Colonic mucosa (tissue), 4 donors: ENCODE measurements at places on chromosomes 1 and 21. TPM values are rescaled to one million over a fixed set of nuclear protein-coding genes. Genes with fewer than 3 reads are reported as not detected.
A peak's percentile ranks its signal among the peaks of the same experiment; 100 is the strongest.

GRCh38 chr1:30409476-30410152 lies 313.8 kb downstream of the MATN1 start:
- H3K27me3 ChIP-seq: no peaks in the 10 kb centered on the region
- no peaks in the 10 kb centered on the region for H3K36me3 ChIP-seq
- H3K27ac ChIP-seq: no peak overlapping the region
- peak; percentile 6 for DNase-seq
- H3K4me1 ChIP-seq: no peaks in the 10 kb centered on the region

- H3K36me3 ChIP-seq: no peaks in the 10 kb centered on the region
- DNase-seq: no peak
- H3K27ac ChIP-seq: no peak overlapping the region
Measured at GRCh38 chr1:230627767-230628166, 14.5 kb upstream of the COG2 start.

DNA sequence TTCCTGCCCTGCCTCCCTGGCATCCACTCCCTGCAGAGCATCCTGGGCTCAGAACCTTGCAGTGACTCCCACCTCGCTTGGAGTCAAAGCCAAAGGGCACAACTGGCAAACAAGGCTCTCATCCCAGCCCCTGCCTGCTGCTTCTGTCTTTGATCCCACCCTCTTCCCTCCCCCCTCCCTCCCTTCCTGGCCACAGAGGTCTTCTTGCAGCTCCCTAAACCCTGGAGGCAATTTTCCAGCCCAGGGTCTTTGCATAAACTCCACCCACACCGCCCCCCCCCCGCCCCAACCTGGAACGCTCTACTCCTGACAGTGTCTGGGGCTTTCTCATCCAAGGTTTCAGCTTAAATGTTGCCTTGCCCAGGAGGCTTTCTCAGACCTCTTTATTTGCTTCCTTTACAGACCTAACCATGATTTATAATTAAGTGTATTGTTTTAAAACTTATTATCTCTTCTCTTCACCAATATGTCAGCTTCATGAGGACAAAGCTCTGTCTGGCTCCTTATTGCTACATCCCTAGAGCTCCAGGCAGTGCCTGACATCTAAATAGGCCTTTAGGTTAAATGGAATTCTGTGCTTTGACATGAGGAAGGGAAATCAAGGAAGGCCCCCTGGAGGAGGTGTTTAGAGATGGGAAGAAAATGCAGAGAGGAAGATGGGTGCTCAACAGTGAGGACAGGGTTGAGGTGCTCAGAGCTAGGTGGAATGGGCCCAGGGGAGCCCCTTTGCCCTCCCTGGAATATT lies 37.7 kb upstream of the PADI1 start:
- H3K4me1 ChIP-seq: no peaks in the 10 kb centered on the region
- no peak overlapping the region for H3K27ac ChIP-seq
- no peaks in the 10 kb centered on the region for H3K36me3 ChIP-seq
- DNase-seq: no peak
- no peak overlapping the region for H3K4me3 ChIP-seq

- H3K27ac ChIP-seq: no peak overlapping the region
- no peak overlapping the region for H3K4me3 ChIP-seq
- H3K27me3 ChIP-seq: no peaks in the 10 kb centered on the region
- no peak for DNase-seq
- H3K36me3 ChIP-seq: no peaks in the 10 kb centered on the region
- no peaks in the 10 kb centered on the region for H3K4me1 ChIP-seq
Measured at GRCh38 chr1:228194921-228195812, 12.7 kb upstream of the OBSCN start.

The SPRR2B gene
- not detected for total RNA-seq

The AIM2 gene
- total RNA-seq: not detected

The RIT1 gene
- 51.7 TPM for total RNA-seq

DNA sequence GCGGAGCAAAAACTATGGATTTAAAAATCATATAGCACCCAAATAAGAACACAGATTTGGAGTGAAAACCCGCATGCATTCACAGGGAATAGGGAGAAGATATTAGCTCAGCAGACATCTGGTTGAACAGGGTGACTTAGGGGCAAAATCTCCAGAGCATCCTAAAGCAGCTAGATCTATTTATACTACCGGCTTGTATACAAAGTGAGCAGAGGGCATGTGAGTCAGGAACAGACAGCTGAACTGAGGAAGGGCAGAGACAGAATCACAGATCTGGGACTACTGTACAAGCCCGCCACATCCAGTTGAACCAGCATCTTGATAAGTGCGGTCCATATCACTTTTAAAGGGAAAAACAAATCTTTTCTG lies 35.2 kb upstream of the EXOSC10 start:
- no peaks in the 10 kb centered on the region for H3K27me3 ChIP-seq
- no peak overlapping the region for H3K4me3 ChIP-seq
- no peaks in the 10 kb centered on the region for H3K4me1 ChIP-seq

DNA sequence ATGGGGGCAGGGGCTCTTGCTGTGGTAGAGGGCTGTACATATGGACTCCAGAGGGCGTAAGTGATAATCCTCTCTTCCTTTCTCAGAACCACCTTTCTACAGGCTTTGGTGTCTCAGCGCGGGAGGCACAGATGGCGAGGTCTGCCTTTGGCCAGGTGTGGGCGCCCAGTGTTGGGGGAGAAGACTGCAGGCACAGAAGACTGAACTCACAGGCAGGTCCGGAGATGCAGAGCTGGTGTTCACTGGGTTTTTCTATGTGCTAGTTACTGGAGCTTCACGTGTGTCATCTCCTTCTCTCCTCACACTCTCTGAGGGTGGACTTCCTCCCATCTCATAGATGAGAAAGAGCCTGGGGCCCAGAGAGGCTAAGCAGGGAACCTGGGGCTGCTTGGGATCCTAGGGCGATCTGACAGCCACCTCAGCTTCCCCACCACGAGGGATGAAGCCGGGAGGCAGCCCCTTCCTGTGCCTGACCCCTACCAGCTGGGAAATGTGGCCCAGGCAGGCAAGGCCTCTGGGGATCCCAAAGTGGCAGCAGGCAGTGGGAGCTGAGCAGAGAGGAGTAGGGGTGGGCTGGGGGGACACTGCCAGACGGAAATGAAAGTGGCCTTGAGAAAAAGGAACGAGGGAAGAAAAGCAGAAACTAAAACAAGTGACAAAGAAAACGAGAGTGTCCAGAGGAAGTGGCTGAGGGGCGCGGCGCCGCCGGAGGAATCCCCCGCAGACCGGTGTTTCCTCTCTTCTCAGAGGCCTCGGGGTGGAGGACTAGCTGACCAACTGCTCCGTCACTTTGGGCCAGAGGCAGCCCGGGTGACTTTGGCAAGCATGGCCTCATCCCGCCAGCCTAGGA lies 191.6 kb downstream of the HIVEP3 start:
- no peak overlapping the region for H3K27ac ChIP-seq
- DNase-seq: peak; percentile 38
- H3K27me3 ChIP-seq: no peaks in the 10 kb centered on the region
- no peaks in the 10 kb centered on the region for H3K36me3 ChIP-seq
- H3K4me1 ChIP-seq: no peaks in the 10 kb centered on the region

- H3K27ac ChIP-seq: no peak overlapping the region
- no peaks in the 10 kb centered on the region for H3K36me3 ChIP-seq
- H3K4me3 ChIP-seq: no peak overlapping the region
- no peaks in the 10 kb centered on the region for H3K27me3 ChIP-seq
Measured at GRCh38 chr21:42229676-42230075, 10.7 kb downstream of the ABCG1 start.

The TRABD2B gene
- total RNA-seq: 0.42 TPM

DNA sequence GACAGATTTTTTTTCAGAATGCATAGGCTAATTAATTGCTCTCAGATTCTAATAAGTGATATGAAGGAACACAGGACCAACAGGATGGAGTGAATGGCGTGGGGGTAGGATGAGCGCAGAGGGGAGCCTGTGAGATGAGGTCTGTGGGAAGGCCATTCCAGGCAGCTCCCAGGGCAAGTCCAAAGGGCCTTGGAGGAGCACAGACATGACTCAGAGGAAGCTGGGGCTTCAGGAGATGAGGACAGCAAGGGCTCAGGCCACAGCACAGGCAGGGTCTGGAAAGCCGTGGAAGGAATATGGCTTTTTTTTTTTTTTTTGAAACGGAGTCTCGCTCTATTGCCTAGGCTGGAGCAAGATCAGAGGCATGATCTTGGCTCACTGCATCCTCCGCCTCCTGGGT lies 35.1 kb downstream of the FMN2 start:
- H3K36me3 ChIP-seq: no peaks in the 10 kb centered on the region
- no peaks in the 10 kb centered on the region for H3K27me3 ChIP-seq
- no peaks in the 10 kb centered on the region for H3K4me1 ChIP-seq

The GIPC2 gene
- total RNA-seq: 26.7 TPM

- H3K27ac ChIP-seq: no peak overlapping the region
- H3K36me3 ChIP-seq: no peaks in the 10 kb centered on the region
- H3K4me1 ChIP-seq: no peaks in the 10 kb centered on the region
- DNase-seq: no peak
- no peaks in the 10 kb centered on the region for H3K27me3 ChIP-seq
- H3K4me3 ChIP-seq: no peak overlapping the region
Measured at GRCh38 chr1:29105822-29106221, 17.9 kb downstream of the TMEM200B start.

GRCh38 chr1:1894354-1895059 lies 3.6 kb upstream of the GNB1 start:
- peaks cover 26% of the 10 kb centered on the region for H3K4me1 ChIP-seq
- peak; percentile 92 for DNase-seq
- H3K27ac ChIP-seq: peak overlapping the region; percentile 87
- H3K4me3 ChIP-seq: no peak overlapping the region

GRCh38 chr1:70866542-70867264 lies 180.9 kb downstream of the PTGER3 start:
- no peak overlapping the region for H3K27ac ChIP-seq
- H3K36me3 ChIP-seq: no peaks in the 10 kb centered on the region
- H3K4me1 ChIP-seq: no peaks in the 10 kb centered on the region
- DNase-seq: no peak

GRCh38 chr1:37233606-37234005 lies 199.3 kb upstream of the GRIK3 start:
- H3K27me3 ChIP-seq: no peaks in the 10 kb centered on the region
- H3K4me3 ChIP-seq: no peak overlapping the region
- no peaks in the 10 kb centered on the region for H3K4me1 ChIP-seq
- DNase-seq: no peak
- H3K36me3 ChIP-seq: no peaks in the 10 kb centered on the region

The OR2L2 gene
- total RNA-seq: 0.10 TPM

The TNFRSF1B gene
- 28.1 TPM for total RNA-seq

The RGS8 gene
- total RNA-seq: not detected

The KCND3 gene
- total RNA-seq: 3.5 TPM

GRCh38 chr1:207047505-207047904 lies 3.5 kb downstream of the YOD1 start:
- peaks cover 7% of the 10 kb centered on the region for H3K36me3 ChIP-seq
- H3K27ac ChIP-seq: no peak overlapping the region
- H3K4me1 ChIP-seq: peaks cover 21% of the 10 kb centered on the region
- H3K27me3 ChIP-seq: no peaks in the 10 kb centered on the region
- no peak overlapping the region for H3K4me3 ChIP-seq

The G0S2 gene
- 24.7 TPM for total RNA-seq

The PIK3CD gene
- 3.5 TPM for total RNA-seq

DNA sequence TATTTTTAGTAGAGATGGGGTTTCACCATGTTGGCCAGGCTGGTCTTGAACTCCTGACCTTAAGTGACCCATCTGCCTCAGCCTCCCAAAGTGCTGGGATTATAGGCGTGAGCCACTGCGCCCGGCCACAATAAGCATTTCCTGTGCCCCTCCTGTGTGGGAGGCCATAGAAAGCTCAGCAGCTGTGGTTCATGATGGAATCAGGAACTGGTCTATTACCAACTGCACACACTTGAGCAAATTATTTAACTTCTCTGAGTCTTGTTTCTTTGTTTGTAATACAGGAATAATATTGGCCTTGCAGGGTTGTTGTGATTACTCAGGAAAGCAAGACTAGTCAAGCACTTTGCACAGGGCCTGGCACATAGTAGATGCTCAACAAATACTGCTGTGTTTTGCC lies 15.0 kb downstream of the RHBG start:
- H3K27me3 ChIP-seq: peaks cover 19% of the 10 kb centered on the region
- H3K36me3 ChIP-seq: no peaks in the 10 kb centered on the region
- no peak overlapping the region for H3K4me3 ChIP-seq
- no peak for DNase-seq
- no peak overlapping the region for H3K27ac ChIP-seq
- H3K4me1 ChIP-seq: no peaks in the 10 kb centered on the region

- peak overlapping the region; percentile 38 for H3K27ac ChIP-seq
- H3K4me1 ChIP-seq: no peaks in the 10 kb centered on the region
- no peaks in the 10 kb centered on the region for H3K36me3 ChIP-seq
- H3K4me3 ChIP-seq: no peak overlapping the region
Measured at GRCh38 chr1:94808669-94809068, 11.5 kb upstream of the SLC44A3 start.

GRCh38 chr1:236151739-236152424 lies 9.5 kb downstream of the GPR137B start:
- no peak overlapping the region for H3K4me3 ChIP-seq
- no peaks in the 10 kb centered on the region for H3K4me1 ChIP-seq

DNA sequence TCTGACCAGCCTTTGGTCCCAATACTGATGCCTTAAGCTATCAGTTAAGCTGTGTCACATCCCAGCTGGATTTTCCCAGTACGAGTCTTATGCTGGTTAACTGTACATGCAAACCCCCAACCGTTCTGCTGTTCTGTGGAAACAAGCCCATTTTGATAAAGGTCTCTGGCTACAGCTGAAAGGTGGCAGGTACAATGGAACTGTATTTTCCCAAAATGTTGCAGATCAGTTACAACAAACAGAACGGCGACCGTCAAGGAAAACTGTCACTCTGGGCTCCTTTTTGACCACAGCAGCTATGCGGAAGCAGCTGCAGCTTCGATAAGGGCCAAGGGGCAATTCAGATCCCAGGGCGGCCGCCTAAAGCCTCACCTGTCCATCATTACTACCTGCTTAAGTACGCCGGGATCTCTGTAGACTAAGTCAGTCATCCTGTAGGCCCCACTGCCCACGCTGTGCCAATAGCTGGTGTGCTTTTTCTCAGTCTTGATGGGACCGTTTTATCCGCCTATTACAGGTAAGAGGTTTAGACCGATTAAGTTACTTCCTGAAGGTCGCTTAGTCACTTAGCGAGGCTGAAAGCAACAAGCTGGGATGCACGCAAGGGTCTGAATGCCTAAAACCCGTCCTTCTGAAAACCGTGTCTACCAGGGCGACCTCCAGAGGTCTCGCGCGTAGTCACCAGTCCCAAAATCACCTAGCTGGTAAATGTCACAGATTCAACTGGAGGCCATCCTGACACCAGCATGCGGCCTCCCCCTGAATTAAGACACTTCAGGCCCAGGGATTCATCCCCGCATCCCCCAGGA lies 11.1 kb upstream of the RAB42 start:
- H3K36me3 ChIP-seq: peaks cover 8% of the 10 kb centered on the region
- H3K4me1 ChIP-seq: peaks cover 9% of the 10 kb centered on the region
- H3K4me3 ChIP-seq: peak overlapping the region; percentile 87
- peak overlapping the region; percentile 93 for H3K27ac ChIP-seq
- DNase-seq: peak; percentile 55

The C1orf210 gene
- total RNA-seq: 94.3 TPM

The TMEM9 gene
- 35.4 TPM for total RNA-seq

The OR2L3 gene
- total RNA-seq: not detected

GRCh38 chr1:45521413-45522323 lies at the start of gene PRDX1:
TSS of gene PRDX1 (minus strand) at chr1:45521884. CDS start at chr1:45519043, 2,841 bp downstream.
- H3K27me3 ChIP-seq: no peaks in the 10 kb centered on the region
- peak within 1 kb of the TSS; percentile 88 for H3K27ac ChIP-seq
- peak within 1 kb of the TSS; percentile 78 for H3K4me3 ChIP-seq

GRCh38 chr1:44662683-44663030 lies 11.6 kb downstream of the TMEM53 start:
- H3K36me3 ChIP-seq: no peaks in the 10 kb centered on the region
- no peaks in the 10 kb centered on the region for H3K4me1 ChIP-seq
- H3K27ac ChIP-seq: no peak overlapping the region

The IGSF9 gene
- total RNA-seq: 14.1 TPM
